GM19239 (cell line): ENCODE measurements at places on chromosomes 7 and 10.

DNA sequence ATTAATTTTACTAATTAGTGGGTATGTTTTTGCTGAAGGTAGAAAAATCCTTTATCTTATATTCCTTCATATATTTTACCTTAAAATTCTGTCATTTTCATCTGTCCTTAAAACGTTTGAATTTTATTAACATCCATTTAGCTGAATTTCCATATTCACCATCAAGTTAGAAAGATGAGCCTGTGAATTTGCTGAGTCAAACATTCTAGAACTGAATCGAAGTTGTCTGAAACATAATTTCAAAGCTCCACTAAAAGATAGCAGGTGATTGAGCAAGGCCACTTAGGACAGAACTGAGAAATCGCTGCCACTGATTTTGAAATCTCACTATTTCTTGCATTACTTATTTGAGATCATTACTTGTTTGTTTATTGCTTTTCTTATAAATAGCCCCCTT is 17.5 kb downstream of the HGF start:
- no peak for DNase-seq

DNA sequence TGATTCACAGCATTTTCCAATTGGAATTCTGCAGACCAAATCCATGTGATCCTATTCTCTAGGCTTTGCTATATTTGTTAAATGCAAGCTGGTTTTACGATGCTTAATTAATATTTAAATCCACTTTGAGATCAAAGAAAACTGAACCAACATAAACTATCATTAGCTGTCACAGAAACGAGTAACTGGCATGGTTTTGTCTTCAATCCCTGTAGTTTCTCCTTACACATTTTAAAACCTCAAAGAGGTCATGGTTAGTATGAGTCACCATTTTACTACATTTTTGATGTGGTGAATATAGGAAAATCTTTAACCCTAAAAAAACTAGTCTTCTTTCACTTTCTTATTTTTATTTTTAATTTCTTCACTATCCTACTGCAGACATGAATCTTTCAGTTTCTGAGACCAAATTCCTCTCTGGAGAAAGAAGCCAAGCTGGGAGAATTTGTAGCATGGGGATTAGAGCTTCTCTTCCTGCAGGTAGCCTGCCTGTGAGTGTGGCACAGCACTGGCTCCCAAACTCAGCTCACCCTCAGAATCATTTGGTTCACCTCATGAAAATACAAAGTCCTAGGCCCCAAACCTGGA is 8.7 kb upstream of the LIPM start:
- DNase-seq = no peak

GRCh38 chr10:122466951-122467381 is 5.6 kb downstream of the HTRA1 start:
- DNase-seq = no peak

GRCh38 chr7:156223935-156224832 is 411.9 kb upstream of the SHH start:
- no peak for DNase-seq

DNA sequence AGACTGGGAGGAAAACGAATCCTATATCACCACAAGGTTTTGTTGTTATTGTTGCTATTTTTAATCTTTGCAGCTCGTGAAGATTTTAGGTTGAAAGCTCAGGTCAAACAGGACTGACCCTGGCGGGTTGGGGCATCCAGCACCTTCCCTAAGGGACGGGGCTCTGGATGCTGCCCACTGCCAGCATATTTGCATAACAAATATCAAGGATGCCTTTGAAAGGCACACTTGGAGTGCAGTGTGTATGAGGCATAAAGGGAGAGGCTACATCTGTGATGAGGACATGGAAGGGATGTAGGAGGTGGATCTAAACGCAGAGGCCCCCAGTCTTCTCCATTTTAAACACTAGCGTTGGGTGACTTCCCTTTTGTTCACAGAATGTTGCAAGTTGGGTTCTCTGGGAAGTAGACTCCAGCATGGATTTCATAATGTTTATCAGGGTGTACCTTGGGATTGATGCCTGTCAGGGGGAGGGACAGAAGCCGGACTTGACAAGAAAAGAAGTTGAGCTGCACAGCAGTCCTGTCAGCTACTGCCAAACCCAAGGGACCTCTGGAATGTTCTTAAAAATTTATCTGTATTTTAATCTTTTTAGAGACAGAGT is 181.1 kb upstream of the IMMP2L start:
- no peak for DNase-seq

- no peak for DNase-seq
These were observed 80.3 kb downstream of the PIP4K2A start for GRCh38 chr10:22634093-22634492.

DNA sequence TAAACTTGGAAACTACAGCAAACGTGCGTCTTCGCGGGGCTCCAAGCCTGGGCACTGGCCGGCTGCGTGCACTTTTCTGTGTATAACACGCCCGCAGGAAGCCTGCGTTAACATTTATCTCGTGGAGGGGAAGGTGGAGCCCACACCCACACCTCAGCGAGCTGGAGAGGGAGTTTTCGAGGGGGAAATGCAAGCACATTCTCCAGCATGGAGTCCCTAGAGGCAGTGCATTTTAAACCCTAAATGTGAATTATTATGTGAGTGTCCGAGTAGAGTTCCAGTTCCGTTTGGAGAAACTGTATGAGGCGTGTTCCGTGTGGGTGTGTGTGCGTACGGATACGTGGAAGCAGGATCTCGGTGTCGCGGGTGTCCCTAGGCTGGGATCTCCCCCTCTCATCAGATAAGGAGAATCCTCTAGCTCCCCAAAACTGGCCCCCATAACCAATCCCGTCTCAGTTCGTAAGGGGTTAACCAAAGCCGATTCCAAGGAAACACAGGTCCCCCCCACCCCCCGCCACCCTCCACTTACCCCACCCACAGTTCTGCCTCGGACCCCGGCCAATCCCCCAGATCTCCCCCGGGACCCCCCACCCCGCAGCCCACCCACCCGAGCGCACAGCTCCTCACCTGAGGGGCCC is 403 bp downstream of the CDK6 start:
- no peak for DNase-seq

DNA sequence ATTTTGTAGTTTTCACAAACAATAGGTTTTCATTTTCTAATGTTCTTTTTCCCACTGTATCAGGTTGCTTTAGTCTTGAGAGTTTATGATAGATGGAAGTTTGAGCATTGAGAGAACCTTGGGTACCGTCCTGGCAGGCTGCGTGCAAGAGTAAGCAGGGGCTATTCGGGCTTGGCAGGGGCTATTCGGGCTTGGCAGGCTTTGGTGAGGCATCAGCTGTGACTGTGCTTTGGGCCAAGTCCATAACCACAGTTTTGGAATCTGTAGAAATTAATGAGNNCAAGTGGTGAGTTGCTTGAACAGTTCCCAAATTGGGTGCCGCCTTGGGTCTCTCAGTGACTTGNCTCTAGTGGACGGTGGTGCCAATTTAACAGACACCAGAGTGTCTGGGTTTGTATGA is 424.6 kb downstream of the PAXIP1 start:
- DNase-seq = no peak

DNA sequence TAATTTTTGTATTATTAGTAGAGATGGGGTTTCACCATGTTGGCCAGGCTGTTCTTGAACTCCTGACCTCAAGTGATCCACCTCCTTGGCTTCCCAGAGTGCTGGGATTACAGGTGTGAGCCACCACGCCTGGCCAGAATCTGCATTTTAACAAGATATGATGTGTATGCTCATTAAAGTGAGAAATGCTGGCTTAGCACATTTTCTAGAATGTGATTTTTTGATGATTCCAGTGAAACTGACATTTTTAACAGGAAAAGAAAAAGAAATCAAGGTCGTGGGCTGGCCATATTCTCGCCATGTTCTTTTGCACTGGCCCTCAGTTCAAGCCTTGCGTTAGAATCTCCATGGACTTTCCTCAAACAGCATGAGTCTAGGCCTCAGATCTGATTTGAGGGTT is 18.1 kb upstream of the TPST1 start:
- DNase-seq = no peak

DNA sequence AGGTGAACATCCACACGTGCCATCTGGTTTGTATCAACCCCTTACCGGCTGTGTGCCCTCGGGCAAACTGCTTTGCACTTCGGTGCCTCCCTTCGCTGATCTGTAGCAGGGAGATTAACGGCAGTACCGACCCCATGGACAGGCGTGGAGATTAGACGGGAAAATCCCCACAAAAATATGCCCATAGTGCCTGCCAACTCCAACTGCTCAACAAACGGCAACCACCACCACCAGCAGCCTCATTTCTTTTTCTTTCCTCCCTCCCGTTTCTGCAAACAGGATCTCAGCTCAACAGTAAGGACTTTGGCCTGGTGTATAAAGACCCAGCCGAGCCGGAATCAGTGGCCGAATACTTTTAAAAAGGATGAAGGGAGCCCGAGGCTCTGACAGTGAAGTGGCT is 31.0 kb downstream of the CHST15 start:
- no peak for DNase-seq

DNA sequence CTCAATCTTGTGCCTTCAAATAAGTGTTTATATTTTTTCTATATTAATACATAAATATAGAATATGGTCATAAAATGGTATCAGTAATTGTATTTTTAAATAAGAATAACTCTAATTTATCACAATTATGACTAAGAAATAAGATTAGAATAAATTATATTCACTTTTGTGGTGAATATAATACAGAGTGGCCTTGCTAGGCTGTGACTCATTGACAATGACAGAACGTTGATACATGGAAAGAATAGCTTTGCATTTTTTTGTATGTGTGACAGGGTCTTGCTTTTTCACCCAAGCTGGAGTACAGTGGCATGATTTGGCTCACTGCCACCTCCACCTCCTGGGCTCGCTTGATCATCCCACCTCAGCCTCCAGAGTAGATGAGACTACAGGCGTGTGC is 47.8 kb upstream of the PCLO start:
- no peak for DNase-seq

- DNase-seq = no peak
These were observed 48.5 kb upstream of the ADARB2 start for GRCh38 chr10:1785835-1786234.

DNA sequence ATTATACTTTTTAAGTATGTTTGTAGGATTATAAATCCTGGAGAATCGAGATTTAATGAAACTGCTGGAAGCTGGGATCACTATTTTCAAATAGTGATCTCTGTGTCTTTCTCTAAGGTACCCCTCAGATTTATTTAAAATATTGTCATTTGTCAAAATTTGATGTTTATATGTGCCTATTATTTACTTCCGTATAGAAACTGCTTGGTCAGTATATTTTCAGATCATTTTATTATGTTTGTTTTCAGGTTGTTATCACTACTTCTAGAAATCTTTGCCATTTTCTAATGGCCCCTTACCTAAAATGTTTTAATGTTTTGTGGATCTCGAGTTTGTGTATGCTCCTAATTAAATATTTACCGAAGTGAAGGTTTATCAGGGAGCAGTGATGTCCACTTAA is 183.7 kb downstream of the SND1 start:
- DNase-seq = no peak

DNA sequence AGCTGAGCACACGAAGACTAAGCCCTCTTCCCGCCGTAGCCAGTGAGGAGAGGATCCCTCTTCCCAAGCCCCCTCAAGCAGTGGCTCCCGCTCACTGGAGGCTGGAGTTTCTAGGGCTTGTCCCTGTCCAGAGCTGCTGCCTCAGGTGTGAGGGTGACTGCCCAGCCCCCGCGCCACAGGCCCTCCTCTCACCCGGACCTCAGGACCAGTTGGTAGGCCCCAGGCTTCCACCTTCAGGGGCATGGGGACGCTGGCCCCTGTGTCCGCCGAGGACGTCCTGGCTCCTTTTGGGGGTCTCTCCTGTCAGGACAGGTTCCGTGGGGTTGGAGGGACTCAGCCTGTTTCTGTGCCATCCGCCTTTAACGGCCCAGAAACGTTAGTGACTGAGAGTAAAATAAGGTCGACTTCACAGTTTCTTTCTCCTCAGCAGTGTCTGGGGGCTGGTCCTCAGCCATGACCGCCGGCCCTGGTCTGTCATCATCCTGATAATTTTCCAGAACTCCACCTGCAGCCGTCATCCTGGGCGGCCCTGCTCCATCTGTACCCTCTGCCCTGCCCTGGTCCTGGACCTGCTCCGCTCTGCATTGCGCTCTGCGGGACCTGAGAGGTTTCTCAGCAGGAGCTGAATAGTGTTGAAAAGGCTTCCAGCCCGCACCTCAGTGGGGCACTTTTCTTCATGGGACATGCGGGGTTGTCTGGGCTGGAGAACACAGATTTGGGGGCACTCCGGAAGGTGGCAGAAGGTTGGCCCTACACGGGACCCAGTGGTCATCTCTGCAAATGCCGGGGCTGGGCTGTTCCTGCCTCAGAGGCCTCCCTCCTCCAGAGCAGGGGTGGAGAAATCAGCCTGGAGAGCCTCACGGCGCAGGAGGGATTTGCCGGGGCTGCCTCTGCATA is 36.0 kb upstream of the FAM20C start:
- no peak for DNase-seq

DNA sequence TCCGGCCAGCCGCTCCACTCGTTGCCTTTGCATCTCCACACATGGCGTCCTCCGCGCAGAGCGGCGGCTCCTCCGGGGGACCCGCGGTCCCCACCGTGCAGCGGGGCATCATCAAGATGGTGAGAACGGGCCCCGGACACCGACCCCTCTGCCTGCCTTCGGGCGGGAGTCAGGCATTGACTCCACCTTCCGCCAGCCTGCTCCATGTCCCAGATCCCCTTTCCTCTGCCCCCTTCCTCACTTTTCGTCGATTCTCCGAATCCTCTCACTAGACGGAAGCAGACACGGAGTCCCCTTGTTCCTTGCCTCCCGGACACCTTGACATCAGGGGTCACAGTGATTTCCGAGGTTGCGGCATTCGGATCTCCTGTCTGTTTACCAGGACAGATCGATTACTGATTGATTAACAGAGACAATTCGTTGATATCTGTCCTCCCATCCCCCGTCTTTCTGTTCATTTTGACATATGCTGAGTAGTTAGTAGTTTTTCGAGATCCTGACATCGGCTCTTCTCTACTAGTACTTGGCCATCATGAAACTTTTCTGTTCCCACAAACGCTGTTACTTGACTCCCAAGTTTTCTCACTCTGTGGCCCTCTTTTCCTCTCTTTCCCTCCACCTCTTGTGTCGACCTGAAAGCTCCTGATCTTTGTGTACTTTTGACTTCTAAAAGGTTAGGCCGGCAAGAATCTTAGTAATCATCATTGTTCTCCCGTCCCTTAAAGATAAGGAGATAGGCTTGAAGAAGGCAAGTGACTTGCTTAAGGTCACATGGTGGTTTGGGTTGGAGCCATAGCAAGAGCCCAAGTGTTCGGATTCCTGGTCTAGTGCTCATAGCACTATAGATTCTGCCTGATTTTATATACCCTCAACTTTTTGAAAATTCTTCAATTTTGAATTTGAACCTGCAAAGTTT is 597 bp downstream of the SND1 start:
- no peak for DNase-seq
